Stimulated activated CD4-positive, alpha-beta T cell treated with anti-CD3 and anti-CD28 coated beads, Interleukin-12 subunit alpha, Interleukin-12 subunit beta, amount 100 ng/mL, for 4 hours (primary cell): ENCODE measurements at places on chromosomes 1 and 21.

- no peak for DNase-seq
These were observed 224.9 kb downstream of the GREM2 start for GRCh38 chr1:240387051-240387450.

DNA sequence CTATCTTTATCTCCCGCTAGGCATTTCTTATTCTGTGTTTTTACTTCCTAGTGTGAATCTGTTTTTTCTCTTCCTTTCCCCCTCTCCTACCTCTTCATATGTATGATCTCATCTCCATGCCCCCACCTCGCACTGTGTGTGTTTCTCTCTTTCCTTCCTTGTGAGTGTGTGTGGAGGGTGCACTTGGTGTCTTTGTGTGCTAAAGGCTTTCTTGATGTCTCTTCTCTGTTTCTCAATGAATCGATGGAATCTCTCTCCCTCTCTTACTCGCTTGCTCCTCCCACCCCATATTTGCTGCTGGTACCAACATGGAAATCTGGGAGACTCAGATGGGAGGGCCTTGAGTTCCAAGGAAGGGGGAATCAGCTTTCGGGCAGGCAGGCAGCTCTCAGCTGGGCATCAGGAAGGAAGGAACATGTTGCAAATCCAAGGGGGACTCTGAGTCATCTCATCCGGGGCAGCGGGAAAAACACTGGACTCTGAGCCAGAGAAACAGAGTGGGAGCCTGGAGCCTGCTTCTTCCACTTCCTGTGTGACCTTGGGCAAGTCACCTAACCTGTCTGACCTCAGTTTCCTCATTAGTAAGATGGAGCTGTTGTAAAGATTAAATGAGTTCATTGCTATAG, 147.5 kb downstream of the PTPRU start:
- DNase-seq: no peak

DNA sequence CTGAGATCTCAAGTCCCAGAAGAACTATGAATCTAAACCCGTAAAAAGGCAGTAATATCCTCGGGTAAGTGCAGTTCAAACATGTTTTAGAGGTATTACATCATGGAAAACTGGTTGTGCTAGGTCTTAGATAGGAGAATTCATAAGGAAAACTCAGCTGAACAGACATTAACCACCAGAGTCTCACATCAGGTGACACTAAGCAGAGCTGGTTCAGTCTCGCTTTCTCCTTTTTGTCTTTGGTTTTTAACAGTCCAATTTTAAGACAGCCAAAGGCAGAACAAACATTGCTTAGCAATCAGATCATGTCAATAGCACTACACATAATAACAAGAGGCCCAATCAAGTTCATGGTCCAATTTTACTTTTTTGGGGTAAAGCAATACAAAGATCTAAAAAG, 63.1 kb upstream of the MUTYH start:
- no peak for DNase-seq

DNA sequence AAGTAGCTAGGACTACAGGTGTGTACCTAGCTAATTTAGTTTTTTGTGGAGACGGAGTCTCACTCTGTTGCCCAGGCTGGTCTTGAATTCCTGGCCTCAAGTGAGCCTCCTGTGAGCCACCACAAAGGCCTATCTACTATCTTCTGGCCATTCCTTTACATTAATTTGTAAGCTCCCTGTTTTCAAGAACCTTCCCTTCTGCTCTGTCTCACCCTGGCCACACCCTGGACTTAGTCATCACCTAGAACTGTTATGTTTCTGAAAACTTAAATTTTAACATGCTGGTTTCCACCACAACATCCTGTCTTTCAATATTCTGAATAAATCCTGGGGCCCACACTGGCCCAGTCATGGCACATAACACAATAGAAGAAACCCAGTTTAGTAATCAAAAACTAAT, 4.9 kb upstream of the B4GALT3 start:
- peak; percentile 44 for DNase-seq

DNA sequence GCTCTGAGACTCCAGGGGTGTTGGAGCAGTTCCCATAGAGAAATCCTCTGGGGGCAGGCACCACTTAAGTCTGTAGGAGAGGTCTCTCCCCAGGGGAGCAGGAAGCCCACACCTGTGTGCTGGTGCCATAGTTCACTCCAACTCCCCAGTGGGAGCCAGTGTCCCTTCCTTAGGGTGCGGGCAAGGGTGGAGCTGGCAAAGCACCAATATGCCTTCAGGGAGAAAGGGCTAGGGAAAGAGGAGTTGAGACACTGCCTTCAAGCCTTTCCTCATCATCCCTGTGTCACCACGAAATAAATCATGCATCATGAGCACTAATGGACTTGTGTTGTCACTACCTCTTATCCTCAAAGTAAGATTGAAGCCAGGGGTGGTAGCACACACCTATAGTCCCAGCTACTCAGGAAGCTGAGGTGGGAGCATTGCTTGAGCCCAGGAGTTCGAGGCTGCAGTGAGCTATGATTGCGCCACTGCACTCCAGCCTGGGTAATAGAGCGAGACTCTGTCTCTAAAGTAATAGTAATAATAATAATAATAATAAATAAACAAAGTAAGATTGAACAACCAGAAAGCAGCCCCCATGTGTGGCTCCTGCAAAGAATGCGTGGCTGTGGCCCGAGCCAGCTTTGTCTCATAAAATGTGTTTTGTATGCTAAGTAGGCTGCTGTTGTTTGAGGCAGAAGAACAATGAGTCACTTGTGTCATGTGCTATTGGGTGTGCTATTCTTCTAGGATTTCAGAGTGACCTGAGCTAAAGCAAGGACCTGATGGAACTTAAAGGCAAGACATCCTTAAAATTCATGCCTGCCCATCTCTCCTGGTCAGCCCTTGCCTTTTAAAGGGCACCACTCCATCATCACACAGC, 6.7 kb upstream of the TIE1 start:
- DNase-seq: no peak

DNA sequence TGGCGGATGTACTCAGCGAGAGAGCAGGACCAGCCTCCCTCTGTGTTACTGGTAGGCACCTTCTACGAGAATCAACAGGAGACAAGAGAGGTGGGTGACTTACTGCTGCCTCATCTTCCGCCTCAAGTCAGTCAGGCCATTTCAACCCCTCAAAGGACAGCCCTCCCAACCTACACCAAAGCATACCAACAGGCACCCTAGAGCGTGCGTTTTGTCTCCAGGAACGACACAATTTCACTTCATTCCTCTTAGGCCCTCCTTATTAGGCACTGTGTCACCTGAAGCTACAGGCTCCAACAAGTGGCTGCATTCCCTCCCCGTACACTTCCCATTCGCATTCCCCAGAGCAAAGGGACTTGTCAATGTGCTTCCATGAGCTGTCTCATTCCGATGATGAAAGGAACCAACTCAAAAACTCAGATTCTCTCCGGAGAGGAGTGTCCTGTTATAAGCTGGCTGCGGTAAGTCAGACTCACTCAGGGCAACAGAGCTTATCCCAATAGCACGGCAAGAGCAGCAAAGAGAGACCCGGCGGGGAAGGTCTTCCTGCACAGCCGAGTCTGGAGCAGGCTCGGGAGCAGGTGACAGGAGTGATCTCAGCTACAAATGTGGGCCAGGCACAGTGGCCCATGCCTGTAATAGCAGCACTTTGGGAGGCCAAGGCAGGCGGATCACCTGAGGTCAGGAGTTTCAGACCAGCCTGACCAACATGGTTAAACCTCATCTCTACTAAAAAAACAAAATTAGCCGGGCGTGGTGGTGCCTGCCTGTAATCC, 120.6 kb upstream of the IFFO2 start:
- DNase-seq: no peak

DNA sequence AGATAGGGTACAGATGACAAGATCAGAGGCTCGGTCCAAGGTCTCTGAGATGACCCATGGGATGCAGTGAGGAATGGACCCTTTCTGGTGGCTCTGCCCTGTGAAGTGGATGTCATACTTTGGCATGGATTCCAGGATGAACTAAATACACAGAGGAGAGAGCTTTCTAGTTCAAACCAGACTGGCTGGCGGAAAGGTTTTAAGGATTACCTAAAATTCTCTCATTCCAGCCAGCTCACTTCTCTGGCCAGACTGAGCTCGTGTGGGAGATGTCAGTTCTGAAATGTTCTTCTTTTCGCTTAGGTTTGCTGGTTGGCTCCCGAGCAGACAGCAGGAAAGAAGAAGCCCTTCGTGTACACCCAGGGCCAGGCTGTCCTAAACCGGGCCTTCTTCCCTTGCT, 6.2 kb downstream of the RNPEP start:
- DNase-seq: no peak

DNA sequence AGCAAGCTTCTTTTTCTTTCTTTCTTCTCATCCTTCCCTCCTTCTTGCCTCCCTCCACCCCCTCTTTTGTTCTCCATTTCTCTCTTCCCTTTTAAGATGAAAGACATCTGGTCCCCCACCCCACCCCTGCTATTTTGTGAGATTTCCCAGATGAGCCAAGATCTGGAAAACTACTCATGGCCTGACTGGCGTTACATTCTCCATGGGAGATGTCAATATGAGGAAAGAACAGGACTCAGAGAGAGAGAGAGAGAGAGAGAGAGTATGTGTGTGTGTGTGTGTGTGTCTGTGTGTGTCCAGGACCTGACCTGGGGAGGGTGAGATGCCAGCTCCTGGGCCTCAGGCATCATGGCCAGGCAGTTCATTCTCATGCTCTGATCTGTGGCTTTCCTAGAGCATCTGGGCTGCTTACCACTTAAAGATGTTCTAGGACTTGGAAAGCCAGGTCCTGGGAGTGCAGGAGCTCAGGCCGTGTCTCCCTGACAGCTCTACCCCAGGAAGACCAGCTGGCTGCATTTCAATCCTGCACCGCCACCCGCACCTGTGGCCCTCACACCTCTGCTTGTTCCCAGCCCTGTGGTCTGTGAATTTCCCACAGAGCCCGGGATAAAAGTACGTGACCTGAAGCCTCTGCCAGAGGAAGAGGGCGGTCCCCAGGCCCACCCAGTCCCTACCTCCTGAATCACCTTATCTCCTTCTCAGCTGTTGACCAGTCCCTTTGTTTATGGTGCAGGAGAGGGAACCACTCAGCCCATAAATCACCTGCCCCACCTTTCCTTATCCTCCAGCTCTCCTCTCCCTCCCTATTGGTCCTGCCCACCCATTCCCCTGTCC, 3.2 kb upstream of the BEST4 start:
- DNase-seq: no peak

GRCh38 chr21:46095083-46095719, 2.7 kb upstream of the COL6A2 start:
- DNase-seq: no peak

DNA sequence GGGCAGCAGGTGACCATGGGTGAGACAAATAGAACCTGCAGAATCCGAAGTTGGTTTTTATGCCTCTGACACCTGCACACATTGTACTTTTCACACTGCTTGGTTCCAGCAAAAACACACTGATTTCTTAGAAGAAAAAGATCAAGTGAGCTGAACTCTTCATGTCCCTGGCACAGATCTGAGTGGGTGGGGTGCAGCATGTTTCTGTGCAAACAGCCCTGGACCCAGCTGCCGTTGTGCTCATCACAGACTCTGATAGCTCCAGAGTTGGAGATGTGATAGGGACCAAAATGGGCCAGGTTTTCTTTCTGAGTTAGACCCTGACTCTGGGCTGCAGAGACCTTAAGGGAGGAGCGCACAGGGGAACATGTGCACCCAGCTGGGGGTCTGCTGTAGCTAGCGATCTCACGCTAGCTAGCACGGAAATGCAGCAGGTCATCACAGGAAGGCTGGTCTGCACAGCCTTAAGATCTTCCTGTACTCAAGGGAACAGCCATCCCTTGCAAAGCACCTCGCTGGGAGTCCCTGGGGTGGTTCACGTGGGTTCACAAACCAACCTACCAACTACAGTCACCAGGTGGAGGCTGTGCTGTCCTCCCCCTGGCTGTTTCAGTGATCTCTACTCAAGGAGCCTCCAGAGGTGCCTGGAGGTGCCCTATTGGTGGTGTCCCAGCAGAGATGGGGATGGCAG, 291.1 kb downstream of the PTPRU start:
- DNase-seq: no peak

- DNase-seq: no peak
These were observed 15.2 kb downstream of the GPR161 start for GRCh38 chr1:168121401-168122011.

- no peak for DNase-seq
These were observed 6.2 kb upstream of the SLC5A9 start for GRCh38 chr1:48216313-48216712.

- no peak for DNase-seq
These were observed 45.8 kb downstream of the RNF115 start for GRCh38 chr1:145778146-145778540.

DNA sequence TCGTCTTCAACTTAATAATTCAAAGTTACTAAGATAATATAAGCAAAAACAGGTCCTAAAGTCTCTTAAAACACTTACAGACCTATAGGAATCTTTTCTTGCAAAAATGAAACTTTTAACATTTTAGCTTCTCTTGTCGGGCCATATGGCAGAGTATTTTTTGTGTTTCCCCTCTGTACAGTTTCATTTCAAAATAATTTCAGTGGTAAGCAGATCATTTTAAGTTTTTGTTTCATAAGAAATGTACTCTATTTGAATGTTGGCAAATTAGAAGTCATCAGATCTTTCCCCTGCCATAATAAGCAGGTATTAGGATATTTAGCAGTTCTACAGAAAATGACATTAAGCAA, 37.9 kb downstream of the RGL1 start:
- no peak for DNase-seq

DNA sequence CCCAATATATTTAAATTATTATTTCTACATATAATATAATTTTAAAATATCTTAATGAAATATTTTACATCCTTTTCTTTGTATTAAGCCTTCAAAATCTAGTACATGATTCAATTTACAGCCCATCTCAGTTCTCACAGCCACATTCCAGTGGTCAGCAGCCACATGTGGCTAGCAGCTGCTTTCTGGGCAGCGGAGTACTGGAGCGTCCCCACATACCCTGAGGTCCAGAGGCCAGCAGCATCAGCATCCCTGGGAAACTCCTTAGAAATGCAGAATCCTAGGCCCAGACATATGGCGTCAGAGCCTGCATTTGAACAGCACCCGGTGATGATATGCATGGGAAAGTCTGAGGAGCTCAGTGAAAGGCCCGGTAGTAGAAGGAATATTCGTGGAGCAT, 8.6 kb upstream of the LHX4 start:
- no peak for DNase-seq

DNA sequence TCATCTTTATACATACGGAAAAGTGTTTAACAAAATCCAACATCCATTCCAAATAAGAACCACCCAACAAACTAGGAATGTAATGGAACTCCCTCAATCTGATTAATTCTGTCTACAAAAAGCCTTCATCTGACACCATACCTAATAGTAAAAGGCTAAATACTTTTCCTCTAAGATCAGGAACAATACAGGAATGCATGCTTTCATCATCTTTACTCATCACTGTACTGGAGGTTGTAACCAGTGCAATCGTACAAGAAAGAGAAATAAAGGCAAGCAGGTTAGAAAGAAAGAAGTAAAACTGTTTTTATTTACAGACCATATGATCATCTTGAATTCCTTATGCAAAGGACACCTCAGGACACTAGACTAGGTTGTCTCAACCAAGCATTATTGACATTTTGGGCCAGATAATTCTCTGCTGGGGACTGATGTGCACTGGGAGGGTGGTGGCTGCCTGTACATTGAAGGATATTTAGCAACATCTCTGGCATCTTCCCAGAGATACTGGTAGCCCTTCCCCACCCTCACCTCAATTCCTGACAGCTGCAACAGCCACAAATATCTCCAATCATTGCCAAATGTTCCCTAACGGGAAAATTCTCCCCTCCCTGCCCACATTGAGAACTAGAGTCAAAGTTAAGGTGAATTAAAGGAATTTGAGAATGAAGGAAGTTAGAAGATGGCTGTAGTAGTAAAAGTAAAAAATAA, 30.6 kb upstream of the INSL5 start:
- DNase-seq: no peak
